ELF-1 (cell line): ENCODE measurements at places on chromosomes 7 and 10.

DNA sequence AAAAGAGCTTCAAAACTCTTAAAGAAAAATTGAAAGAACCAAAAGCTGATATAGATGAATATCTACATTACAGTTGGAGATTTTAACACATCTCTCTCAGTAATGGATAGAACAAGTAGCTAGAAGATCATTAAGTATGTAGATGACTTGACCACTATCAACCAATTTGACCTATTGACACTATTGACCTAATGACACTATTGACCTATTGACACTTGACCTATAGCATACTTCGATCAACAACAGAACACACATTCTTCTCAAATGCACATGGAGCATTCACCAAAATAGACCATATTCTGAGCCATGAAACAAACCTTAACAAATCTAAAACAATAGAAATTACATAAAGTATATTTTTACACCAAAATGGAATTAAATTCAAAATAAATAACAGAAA is 22.3 kb downstream of the GIMAP5 start:
- no peak for DNase-seq

DNA sequence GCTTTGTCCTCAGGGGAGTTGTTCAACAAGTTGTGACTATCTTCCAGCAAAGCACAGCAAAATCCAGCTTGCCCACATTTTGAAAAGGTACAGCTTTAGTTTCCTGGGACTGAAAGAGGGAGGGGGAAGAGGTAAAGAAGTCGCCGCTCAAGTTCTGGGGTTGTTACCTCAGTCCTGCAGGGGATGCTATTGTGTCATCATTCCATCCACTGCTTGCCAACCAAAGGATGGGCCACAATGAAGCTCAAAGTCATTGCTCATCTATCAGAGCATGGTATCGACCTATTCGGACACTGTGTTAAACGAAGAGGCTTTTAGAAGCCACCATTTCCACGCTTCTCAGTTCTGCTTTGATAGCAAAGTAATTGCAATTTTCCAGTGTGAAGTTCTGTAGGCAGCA is 34.3 kb downstream of the NPY start:
- DNase-seq, result peak; percentile 82

GRCh38 chr10:132366006-132366405 is 31.0 kb upstream of the PWWP2B start:
- DNase-seq, result no peak

- no peak for DNase-seq
Observed at GRCh38 chr7:47721670-47722069, 139.8 kb upstream of the TNS3 start.
